Common myeloid progenitor, CD34-positive (primary cell): ENCODE measurements at places on chromosomes 7 and 10.

DNA sequence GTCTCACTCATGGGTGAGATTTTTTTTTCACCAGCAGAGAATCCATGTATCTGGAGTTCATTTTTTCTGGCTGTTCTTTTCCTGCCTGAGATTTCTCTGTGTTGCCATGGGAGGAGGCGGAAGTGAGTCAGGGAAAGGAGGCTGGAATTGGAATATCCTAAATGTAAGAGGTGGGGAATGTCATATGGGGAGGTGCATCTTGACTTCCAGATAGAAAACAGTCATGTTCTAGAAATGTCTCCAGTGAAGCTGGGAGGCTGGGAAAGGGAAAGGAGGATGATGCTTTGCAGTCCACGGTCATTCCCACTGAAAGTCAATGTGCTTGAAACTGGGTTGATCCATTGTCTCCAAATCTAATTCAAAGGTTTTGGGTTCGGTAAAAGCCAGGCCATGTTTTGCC lies 39.7 kb upstream of the HPS1 start:
- no peak for DNase-seq
- H3K27ac ChIP-seq: no peak overlapping the region
- H3K4me1 ChIP-seq: peaks cover 3% of the 10 kb centered on the region

DNA sequence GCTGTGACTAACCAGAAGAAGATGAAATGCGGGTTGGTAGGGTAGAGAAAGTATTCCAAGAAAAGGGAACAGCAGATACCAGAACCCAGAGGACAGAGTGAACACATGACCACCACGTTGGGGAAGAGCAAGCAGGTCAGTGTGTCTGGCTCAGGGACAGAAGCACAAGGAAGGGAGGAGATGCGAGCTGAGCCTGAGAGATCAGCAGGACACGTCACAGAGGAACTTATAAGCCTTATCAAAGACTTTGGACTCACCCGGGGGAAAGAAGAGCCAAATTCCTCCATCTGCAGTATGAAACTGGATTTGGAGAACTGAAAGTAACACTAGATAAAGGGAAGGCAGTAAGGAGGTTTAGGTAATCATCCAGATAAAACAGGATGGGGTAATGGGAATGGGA lies 232.1 kb upstream of the NPVF start:
- H3K4me3 ChIP-seq: no peak overlapping the region
- no peaks in the 10 kb centered on the region for H3K4me1 ChIP-seq
- DNase-seq: no peak
- H3K27ac ChIP-seq: no peak overlapping the region
- H3K27me3 ChIP-seq: no peaks in the 10 kb centered on the region
- no peaks in the 10 kb centered on the region for H3K36me3 ChIP-seq

- no peaks in the 10 kb centered on the region for H3K36me3 ChIP-seq
- no peak for DNase-seq
- no peaks in the 10 kb centered on the region for H3K4me1 ChIP-seq
- no peak overlapping the region for H3K27ac ChIP-seq
- no peak overlapping the region for H3K4me3 ChIP-seq
Observed at GRCh38 chr10:103941801-103942200, 23.8 kb upstream of the STN1 start.

DNA sequence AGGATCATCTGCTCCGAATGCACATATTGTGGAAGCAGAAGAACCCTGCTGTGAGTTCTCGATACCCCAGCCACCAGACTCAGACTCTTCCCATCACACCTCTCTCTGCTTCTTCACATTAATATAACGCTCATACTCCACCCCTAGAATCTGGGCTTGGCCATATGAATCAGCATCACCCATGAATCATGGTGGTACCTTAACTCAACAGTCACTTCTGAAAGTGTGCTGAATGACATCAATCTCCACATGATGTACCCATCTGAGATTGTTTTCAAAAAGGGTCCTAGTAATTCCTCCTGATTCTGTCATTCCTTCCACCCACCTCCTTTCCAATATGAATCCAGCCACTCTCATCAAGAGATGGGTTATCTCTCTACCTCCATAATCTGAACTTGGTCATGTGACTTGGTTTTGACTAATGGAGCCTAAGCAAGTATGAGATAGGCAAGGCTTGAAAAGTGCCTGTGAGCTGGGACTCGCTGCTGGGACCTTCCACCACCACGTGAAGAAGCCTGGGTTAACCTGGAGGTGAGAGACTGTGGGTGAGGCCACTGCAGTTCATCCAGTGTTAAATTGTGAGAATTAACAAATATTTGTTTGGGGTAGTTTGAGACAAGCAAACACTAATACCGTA lies 15.4 kb downstream of the YWHAG start:
- peaks cover 75% of the 10 kb centered on the region for H3K36me3 ChIP-seq
- H3K27me3 ChIP-seq: no peaks in the 10 kb centered on the region
- H3K27ac ChIP-seq: no peak overlapping the region
- peaks cover 1% of the 10 kb centered on the region for H3K4me1 ChIP-seq
- DNase-seq: no peak

DNA sequence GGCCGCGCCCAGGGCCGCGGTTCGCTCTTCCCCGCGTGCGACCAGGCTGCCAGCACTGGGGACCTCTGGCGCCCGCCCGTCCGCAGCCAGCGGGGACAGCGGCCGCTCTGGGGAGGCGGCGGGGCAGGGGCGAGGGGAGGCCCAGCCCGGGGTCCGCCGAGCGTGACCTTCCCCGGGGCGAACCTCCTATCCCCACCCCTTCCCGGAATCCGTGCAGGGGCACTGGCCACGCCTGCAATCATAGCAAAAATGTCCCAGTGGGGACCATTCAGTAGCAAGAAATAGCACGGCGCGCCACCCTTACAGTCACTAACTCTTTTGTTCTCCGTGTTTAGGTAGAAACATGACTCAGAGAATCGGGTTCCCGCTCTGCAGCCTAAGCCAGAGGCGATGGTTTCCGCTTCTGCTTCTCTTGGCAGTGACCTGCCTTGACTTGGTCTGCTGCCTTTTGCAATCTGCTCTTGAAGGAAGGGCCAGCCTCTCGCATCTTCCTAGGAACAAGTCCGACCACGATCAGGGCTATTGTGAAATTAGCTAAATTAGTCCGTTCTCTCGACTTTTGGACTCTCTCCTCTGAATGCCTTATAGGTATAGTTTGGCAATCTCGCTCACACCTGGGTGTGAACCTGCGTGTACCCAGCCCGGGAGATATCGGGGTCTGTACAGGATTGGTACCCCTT lies 79.3 kb upstream of the ACBD5 start:
- H3K4me3 ChIP-seq: peak overlapping the region; percentile 53
- H3K4me1 ChIP-seq: peaks cover 8% of the 10 kb centered on the region
- H3K27ac ChIP-seq: no peak overlapping the region
- no peaks in the 10 kb centered on the region for H3K27me3 ChIP-seq
- peak; percentile 55 for DNase-seq

DNA sequence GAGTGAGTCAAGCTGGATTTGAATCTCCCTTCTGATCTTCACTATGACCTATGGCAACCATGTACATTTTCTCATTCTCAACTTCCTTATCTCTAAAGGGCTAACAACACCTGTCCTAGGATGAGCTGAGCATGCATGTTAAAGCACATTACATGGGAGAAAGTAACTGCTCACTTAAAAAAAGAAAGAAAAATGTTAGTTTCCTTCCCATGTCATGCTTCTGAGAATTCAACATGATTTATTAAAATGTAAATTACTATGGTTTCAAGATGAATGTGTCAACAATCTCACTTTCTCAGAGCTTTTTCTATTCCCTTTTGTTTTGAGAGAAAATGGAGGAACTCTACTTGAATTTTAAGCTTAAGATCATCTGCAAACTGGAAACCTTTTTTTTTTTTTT lies 295.3 kb downstream of the SKIDA1 start:
- no peak for DNase-seq
- no peak overlapping the region for H3K4me3 ChIP-seq
- H3K36me3 ChIP-seq: no peaks in the 10 kb centered on the region
- H3K27ac ChIP-seq: no peak overlapping the region
- H3K4me1 ChIP-seq: no peaks in the 10 kb centered on the region

GRCh38 chr10:101694674-101695403 lies at the start of gene FBXW4:
TSS of gene FBXW4 (minus strand) at chr10:101695170. CDS start at chr10:101695105, 65 bp downstream.
- H3K36me3 ChIP-seq: no peaks in the 10 kb centered on the region
- peaks cover 6% of the 10 kb centered on the region for H3K4me1 ChIP-seq
- H3K4me3 ChIP-seq: peak within 1 kb of the TSS; percentile 75
- H3K27ac ChIP-seq: peak within 1 kb of the TSS; percentile 91

- H3K27me3 ChIP-seq: peaks cover 4% of the 10 kb centered on the region
- H3K4me3 ChIP-seq: no peak overlapping the region
- peak; percentile 70 for DNase-seq
- H3K4me1 ChIP-seq: no peaks in the 10 kb centered on the region
Observed at GRCh38 chr10:67697724-67698131, 1.7 kb upstream of the CTNNA3 start.

- no peak overlapping the region for H3K27ac ChIP-seq
- H3K36me3 ChIP-seq: peaks cover 28% of the 10 kb centered on the region
- H3K4me3 ChIP-seq: no peak overlapping the region
- H3K27me3 ChIP-seq: no peaks in the 10 kb centered on the region
Observed at GRCh38 chr7:32928785-32929298, 28.4 kb upstream of the FKBP9 start.

GRCh38 chr10:19491166-19491565 lies 325.1 kb upstream of the PLXDC2 start:
- H3K27me3 ChIP-seq: no peaks in the 10 kb centered on the region
- peaks cover 5% of the 10 kb centered on the region for H3K4me1 ChIP-seq
- DNase-seq: peak; percentile 25

- peaks cover 5% of the 10 kb centered on the region for H3K27me3 ChIP-seq
- no peaks in the 10 kb centered on the region for H3K4me1 ChIP-seq
- no peaks in the 10 kb centered on the region for H3K36me3 ChIP-seq
- no peak overlapping the region for H3K4me3 ChIP-seq
- no peak for DNase-seq
- H3K27ac ChIP-seq: no peak overlapping the region
Observed at GRCh38 chr7:90309872-90310271, 11.2 kb downstream of the FAM237B start.

GRCh38 chr10:24912215-24912614 lies 40.2 kb downstream of the PRTFDC1 start:
- DNase-seq: peak; percentile 74
- no peak overlapping the region for H3K27ac ChIP-seq
- H3K36me3 ChIP-seq: no peaks in the 10 kb centered on the region
- H3K4me3 ChIP-seq: no peak overlapping the region
- no peaks in the 10 kb centered on the region for H3K27me3 ChIP-seq

DNA sequence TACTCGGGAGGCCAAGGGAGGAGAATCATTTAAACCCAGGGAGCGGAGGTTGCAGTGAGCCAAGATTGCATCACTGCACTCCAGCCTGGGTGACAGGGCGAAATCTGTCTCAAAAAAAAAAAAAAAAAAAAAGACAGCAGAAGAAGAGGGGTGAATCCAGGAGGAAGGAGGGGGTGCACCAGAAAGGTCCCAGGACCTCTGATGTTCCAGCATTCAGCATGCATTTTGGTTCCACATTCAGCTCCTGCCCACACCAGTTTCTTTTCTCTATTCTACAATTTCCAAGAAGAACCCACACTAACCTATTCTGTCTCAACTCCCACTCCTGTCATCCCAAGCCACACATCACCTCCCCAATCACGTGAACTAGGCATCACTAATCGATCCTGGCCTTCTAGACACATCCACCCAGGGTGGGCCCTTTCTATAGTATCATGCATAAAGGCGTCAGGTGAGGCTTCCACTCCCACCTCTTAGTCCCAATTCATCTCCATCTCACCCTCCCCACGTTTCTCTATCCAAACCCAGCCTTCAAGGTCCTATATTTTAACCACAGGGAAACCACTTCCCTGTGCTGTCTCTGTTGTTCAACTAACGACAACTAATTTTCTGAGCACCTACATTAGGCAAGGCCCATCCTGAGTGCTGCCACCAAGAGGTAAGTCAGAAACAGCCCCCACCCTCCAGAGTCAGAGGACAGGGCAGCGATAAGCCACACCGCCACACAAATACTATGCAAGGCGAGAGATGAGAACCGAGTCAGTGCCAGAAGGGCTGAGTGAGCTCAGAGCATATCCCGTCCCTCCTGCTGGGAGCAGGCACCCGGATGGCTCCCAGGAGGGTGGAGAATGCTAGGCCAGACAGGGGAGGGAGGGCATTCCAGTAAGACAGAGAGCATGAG lies 2.2 kb downstream of the ANXA11 start:
- H3K36me3 ChIP-seq: peaks cover 5% of the 10 kb centered on the region
- peak overlapping the region; percentile 83 for H3K27ac ChIP-seq
- H3K4me1 ChIP-seq: peaks cover 52% of the 10 kb centered on the region
- DNase-seq: peak; percentile 70
- H3K27me3 ChIP-seq: no peaks in the 10 kb centered on the region

- H3K36me3 ChIP-seq: no peaks in the 10 kb centered on the region
- no peak overlapping the region for H3K4me3 ChIP-seq
- H3K27me3 ChIP-seq: no peaks in the 10 kb centered on the region
Observed at GRCh38 chr10:104043854-104044253, 41.8 kb downstream of the COL17A1 start.

DNA sequence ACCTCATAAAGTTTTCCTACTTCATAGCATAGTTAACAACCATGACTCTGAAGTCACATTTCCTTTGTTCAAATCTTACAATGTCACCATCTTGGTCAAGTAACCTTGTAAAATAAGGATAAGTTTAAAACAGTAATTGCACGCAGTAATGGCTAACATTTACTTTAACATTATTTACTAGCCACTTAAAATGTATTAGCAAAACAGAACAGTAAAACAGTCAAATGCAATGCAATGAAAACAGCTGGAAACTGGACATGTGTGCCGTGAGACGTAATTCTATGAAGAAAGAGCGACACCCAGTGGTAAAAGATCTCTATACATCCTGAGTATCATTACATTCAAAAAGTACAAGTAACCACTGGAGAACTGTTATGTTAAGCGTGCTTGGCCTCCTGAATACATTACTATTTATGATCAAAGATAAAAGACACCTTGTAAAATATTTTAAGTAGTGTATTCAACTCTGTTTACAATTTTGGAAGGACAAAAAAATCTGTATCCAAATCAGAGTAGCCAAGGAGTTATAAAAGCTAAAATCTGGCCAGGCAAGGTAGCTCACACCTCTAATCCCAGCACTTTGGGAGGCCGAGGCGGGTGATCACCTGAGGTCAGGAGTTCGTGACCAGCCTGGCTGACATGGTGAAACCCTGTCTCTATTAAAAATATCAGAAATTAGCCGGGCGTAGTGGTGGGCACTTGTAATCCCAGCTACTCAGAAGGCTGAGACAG lies 27.2 kb downstream of the ATE1 start:
- H3K27ac ChIP-seq: no peak overlapping the region
- peak; percentile 55 for DNase-seq
- H3K36me3 ChIP-seq: peaks cover 2% of the 10 kb centered on the region
- H3K4me3 ChIP-seq: no peak overlapping the region
